ENCODE measurements at places on chromosomes 16 and 17.
A peak's percentile ranks its signal among the peaks of the same experiment; 100 is the strongest.

DNA sequence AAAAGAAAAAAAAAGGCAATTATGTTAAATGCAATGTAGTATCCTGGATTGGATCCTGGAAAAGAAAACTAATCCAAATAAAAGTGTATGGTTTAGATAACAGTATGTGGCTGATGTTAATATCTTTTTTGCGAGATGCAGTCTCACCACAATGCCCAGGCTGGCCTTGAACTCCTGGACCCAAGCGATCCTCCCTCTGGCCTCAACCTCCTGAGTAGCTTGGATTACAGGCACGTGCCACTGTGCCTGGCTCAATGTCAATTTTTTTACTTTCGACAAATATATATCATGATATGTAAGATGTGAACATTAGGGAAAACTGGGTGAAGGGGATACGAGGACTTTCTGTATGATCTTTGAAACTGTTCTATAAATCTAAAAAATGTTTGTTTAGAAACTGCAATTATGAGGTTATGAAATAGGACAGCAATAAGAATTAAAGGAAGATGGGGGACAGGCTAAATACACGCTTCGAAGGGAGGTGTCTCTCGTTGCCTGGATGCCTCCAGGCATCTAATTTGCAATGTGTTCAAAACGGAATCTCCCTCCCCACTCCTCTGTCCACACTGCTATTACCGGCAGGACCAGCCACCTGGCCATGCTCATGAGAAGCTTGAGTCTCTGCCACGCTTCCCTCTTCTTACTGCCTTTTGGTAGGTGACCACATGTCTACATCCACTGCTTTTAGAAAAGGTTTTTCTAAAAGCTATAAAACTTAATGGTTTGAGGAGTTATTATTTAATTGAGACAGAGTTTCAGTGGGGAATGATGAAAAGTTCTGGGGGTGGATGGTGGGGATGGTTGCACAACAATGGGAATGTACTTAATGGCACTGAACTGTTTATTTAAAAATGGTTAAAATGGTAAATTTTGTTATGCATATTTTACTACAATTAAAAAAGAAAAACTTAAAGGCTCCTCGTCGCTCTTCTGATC is 15.2 kb downstream of the UBE2O start:
- no peak for DNase-seq

GRCh38 chr17:2337544-2338314 is 428 bp downstream of the SGSM2 start:
- peak; percentile 65 for DNase-seq

DNA sequence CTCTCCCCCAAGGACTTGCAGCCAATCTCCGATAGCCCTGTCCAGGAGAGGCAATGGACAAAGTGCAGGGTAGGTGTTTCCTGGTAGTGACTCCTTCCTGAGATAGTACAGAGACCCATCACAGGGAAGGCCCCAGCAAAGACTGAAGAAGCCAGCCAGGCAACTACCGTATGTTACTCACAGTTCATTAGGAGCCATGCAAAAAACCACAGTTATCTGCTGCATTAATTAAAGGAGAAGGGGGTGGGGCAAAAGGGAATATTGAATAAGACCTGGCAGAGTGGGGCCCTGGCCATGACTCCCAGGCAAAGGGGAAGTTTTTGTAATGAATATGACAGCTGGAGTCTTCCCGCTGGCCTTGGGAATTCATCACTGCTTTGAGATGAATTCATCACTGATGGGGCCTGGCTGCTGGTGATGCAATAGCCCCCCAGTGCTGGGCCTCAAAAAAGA is 2.5 kb upstream of the SLC13A2 start:
- no peak for DNase-seq

- DNase-seq: no peak
These were observed 13.5 kb upstream of the TBX21 start for GRCh38 chr17:47719411-47720152.

GRCh38 chr16:82031116-82032084 is 3.7 kb upstream of the HSD17B2 start:
- DNase-seq: no peak

GRCh38 chr17:42686520-42687128 is 4.3 kb downstream of the CNTNAP1 start:
- no peak for DNase-seq

- no peak for DNase-seq
These were observed 207.7 kb downstream of the HS3ST3A1 start for GRCh38 chr17:13393841-13394710.

DNA sequence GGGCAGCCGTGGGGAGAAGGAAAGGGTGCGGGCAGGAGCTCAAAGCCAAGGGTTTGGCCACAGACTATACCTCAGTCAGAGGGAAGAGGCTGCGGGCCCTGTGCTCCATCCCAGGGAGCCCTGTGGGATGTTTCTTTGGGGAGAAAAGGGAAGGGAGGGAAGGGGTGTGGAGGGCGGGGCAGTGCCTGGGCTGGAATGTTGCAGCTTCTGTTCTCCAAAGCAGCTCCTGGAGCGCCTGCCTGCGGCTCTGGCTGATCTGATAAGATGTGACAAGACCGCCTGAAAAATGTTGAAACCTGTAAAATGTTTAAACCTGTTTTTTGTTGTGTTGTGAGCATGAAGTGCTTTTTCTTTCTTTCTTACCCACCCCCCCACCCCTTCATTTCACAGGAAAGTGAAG is 32.8 kb downstream of the WNT3 start:
- DNase-seq: no peak

All from right kidney (tissue), 9 donors.